Stimulated activated CD4-positive, alpha-beta T cell treated with anti-CD3 and anti-CD28 coated beads, Interleukin-2, amount 100 ng/mL, for 48 hours (primary cell): ENCODE measurements at places on chromosomes 1 and 21.

DNA sequence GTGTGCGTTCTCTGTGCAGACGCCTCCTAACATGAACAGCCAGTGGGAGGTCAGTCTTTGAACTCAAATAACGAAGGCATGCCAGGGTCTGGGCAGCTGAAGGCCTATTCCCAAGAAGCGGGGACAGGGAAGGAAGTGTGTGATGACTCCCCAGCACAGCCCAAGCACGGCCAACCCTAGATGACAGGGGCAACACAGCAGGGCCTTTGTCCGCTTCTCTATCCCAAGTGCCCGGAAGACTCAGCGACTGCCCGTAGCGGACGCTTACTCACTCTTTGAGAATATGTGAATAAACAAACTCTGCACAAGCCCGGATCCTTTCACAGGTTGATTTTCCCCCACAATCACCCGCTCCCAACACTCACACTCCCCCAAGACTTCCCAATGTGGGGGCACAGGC lies 11.2 kb downstream of the C1orf198 start:
- no peak for DNase-seq

DNA sequence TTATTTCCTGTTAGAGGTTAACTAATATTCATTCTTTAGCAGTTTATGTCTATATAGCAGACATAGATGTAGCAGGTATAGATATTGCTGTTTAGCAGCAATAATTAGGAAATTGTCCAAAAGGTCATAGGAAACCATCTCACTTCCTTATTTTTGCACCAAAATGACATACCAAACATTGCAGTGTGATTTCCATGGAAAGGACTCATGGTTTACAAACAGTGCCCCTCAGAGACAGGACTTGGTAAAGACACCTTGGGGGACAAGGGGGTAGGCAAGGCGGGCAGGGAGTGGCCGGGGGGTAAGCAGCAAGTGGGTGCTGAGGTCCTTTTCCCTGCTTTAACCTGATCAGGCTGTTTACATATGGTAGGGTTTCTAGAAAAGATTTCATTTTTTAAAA lies 30.5 kb downstream of the BATF3 start:
- DNase-seq = no peak

DNA sequence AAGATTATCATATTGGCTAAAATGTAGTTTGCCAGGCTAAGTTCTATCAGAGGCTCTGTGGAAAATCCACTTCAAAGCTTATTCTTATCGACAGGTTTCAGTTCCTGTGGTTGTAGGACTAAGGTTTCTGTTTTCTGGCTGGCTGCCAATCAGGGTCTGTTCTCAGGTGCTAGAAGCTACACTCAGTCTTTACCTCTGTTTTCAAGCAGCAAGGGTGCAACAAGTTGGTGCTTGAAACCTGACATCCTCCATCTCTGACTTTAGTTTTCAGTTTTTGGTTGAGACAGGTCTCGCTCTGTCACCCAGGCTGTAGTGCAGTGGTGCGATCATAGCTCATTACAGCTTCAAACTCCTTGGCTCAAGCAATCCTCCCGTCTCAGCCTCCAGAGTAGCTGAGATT lies 15.3 kb upstream of the TMCO2 start:
- peak; percentile 63 for DNase-seq

GRCh38 chr1:209989525-209989924 lies 51.5 kb downstream of the SYT14 start:
- DNase-seq = no peak

DNA sequence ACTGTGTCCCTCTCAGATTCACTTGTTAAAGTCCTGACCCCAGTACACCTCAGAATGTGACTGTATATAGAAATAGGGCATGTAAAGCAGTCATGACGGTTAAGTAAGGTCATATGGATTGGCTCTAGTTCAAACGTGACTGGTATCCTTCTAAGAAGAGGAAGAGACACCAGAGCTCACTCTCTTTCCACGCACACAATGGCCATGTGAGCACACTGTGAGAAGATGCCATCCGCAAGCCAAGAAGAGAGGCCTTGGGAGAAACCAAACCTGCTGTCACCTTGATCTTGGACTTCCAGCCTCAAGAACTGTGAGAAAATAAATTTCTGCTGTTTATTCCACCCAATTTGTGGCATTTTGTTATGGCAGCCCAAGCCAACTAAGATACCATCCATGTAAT lies 56.8 kb upstream of the IRF2BP2 start:
- no peak for DNase-seq

GRCh38 chr1:60277269-60277668 lies 203.7 kb upstream of the C1orf87 start:
- no peak for DNase-seq
